ENCODE measurements at places on chromosomes 6 and 20. TPM values are rescaled to one million over a fixed set of nuclear protein-coding genes. Genes with fewer than 3 reads are reported as not detected.

DNA sequence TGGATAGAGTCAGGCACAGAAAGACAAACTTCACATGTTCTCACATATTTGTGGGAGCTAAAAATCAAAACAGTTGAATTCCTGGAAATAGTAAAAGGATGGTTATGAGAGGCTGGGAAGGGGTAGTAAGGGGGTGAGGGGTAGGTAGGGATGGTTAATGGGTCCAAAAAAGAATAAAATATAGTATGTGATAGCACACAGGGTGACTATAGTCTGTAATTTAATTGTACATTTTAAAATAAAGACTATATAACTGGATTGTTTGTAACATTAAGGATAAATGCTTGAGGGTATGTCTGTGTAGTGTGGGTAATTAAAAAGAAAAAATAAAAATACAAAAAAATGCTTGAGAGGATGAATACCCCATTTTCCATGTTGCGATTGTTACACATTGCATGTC is 9.9 kb downstream of the SRSF6 start:
- no peak for DNase-seq
- peaks cover 8% of the 10 kb centered on the region for H3K4me1 ChIP-seq
- peaks cover 2% of the 10 kb centered on the region for H3K36me3 ChIP-seq
- no peak overlapping the region for H3K4me3 ChIP-seq
- H3K27me3 ChIP-seq = no peaks in the 10 kb centered on the region
- H3K27ac ChIP-seq = peak overlapping the region; percentile 47

GRCh38 chr6:167645368-167645767 is 181.3 kb upstream of the AFDN start:
- no peaks in the 10 kb centered on the region for H3K36me3 ChIP-seq
- no peak for DNase-seq
- no peak overlapping the region for H3K27ac ChIP-seq
- H3K27me3 ChIP-seq = peaks cover 26% of the 10 kb centered on the region

- H3K36me3 ChIP-seq = peaks cover 3% of the 10 kb centered on the region
- peaks cover 57% of the 10 kb centered on the region for H3K27me3 ChIP-seq
- peaks cover 3% of the 10 kb centered on the region for H3K4me1 ChIP-seq
- H3K27ac ChIP-seq = no peak overlapping the region
These were observed 171.6 kb upstream of the FBXL4 start for GRCh38 chr6:99119109-99120031.

DNA sequence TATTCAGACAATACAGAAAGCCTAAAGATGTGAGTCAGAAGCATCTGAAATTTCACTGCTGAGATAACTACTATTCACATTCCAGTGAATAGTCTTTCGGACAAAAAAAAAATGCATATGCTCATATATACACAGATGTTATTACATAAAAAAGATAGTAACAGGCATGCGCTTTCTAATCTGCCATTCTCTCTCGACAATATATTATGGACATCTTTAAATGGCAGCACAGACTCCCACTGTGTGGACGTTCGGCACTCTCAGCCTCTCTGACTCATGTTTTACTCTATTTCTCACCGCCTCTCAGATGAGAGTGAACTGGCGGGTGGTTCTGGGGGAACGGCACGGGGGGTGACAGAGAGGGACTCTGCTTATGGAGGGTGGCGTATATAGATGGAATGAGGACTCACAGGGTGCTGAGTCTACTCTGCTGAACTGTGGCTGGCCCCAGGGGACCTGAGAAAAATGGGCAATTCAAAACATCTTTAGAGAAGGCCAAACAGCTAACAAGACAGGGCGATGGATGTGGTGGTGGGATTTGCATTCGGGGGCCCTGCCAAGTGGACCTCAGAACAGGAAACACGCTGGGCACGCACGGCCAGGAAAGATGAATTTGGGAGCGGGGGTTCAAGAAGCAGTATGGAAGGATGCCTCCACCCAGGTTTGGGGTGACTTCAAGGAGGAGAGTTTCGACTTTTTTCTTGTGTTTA is 68.9 kb downstream of the MDGA1 start:
- DNase-seq = no peak
- peaks cover 18% of the 10 kb centered on the region for H3K27me3 ChIP-seq
- peaks cover 2% of the 10 kb centered on the region for H3K36me3 ChIP-seq
- no peak overlapping the region for H3K27ac ChIP-seq

The SYCP2L gene
- not detected for total RNA-seq

The CST1 gene
- total RNA-seq = not detected

The POU3F2 gene
- total RNA-seq = not detected

The BEND3 gene
- 1.7 TPM for total RNA-seq
